ENCODE measurements at places on chromosomes 2 and 18. TPM values are rescaled to one million over a fixed set of nuclear protein-coding genes. Genes with fewer than 3 reads are reported as not detected.

GRCh38 chr2:108058576-108059137, 72.3 kb downstream of the SLC5A7 start:
- DNase-seq, result no peak

Gene GGCX
- total RNA-seq, result 76.2 TPM

- no peak for DNase-seq
Measured at GRCh38 chr2:150476809-150477302, 10.6 kb downstream of the RND3 start.

- no peak for DNase-seq
Measured at GRCh38 chr2:241775223-241776177, 1.1 kb upstream of the GAL3ST2 start.

Gene STARD6
- not detected for total RNA-seq

Gene C2orf15
- total RNA-seq, result 5.6 TPM

DNA sequence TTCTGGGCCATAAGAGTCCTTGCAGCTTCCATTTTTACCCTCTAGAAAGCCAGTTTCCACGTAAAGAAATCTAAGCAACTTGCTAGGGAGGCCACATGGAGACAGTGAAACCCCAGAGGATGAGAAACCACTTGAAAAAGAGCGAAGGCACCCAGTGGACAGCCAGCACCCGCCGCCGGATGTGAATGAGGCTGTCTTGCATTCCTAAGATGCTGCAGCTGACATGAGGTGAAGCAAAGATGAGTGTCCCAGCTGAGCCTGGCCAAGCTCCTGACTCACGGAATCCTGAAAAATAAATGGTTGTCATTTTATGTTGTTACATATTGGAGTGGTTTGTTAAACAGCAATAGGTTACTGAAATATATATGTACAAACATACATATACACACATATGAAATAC, 65.9 kb upstream of the STPG4 start:
- DNase-seq, result no peak

DNA sequence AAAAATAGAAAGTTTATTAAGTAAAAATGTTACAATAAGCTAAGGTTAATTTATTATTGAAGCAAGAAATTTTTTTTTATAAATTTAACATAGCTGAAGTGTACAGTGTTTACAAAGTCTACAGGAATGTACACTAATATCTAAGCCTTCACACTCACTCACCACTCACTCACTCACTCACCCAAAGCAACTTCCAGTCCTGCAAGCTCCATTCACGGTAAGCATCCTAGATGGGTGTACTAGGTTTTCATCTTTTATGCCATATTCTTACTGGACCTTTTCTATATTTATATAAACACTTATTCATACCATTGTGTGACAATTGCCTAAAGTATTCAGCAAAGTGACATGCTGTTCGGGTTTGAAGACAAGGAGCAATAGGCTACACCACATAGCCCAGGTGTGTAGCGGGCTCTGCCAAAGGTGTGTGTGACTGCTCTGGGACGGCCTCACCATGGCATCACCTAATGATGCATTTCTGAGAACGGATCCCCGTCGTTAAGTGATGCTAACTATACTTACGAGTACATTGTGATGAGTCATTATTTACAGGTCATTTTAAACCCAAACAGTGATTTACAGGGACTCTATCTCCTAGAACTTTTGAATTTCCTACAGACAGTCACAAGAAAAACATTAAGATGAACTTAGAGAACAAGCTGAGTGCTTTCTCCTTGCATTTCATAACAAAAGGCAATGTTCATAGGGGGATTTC, 76.3 kb upstream of the ID2 start:
- no peak for DNase-seq

DNA sequence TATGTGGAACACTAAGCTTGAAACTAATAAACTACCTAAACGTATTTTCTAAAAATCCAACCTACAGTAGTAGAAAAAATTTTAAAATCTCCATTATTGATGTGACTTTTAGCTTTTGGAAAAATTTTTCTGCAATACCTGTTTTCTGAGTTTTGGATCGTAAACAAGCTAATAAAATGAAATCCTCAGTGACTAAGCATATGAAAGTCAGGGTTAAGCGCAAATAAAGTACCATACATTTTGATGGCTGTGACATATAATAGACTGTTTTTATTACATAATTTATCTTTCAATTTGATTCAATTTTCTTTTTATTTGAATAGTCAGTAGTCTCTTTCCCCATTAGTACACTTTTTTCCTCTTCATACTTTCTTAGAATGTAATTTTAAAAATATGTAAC, 683.6 kb downstream of the NUP35 start:
- no peak for DNase-seq

DNA sequence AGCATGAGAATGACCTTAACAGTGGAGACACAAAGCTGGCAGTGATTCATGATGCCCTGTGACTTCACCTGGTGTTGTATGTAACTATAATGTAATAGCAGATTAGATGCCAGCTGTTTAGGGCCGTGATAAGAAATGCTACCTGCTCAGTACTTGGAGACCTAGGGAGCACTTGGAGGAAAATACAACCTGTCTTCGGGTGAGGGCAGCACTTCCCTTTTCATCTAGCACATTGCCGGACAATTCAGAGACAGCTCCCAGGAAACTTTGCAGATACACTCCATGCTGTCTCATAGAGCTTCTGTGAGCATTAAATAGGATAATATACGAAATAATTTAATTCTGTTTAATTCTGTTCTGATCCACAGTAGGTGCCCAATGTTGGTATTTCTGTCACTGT, 668.5 kb downstream of the TSN start:
- no peak for DNase-seq

Gene ACADL
- 2.1 TPM for total RNA-seq

Gene HOXD1
- total RNA-seq, result 7.7 TPM

Gene VIT
- total RNA-seq, result 1.4 TPM

DNA sequence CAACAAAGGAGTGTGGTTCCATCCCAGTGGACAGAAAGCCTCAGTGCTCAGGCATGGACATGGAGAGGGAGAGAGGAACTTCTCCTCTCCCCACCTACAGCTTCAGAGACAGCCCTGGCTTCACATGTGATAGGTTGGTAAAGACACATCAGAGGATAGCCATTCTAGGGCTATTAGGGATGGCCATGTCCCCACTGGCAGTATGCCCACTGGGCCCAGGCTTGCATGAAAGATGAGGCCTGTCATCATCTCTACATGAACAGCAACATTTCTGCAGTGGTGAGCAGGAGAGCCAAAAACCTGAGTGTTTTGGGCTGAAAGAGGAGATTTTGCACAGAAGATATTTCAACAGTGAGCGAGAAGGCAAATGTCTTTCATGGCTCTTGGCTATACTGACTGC, 517.2 kb downstream of the NR4A2 start:
- DNase-seq, result no peak

GRCh38 chr18:63098018-63098981, 221.3 kb downstream of the BCL2 start:
- no peak for DNase-seq

Gene ACKR3
- 44.6 TPM for total RNA-seq

DNA sequence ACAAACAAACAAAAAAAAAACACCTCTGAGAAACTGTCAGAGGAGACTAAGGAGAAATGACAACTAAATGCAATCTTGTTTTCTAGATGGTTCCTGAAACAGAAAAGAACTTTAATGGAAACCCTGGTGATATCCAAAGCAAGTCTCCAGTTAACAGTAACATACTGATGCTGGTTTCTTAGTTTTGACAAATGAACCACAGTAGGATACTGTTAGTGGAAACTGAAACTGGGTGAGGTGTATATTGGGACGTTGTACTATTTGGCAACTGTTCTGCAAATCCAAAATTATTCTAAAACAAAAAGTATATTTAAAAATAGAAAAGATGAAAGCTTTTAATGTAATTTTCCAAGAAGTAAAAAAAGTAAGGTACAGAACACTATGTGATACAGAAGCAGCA, 11.4 kb downstream of the SESTD1 start:
- no peak for DNase-seq

GRCh38 chr18:48785736-48786454, 164.9 kb downstream of the SMAD7 start:
- no peak for DNase-seq

- DNase-seq, result peak; percentile 67
Measured at GRCh38 chr2:3529316-3530025, 10.1 kb upstream of the ADI1 start.

DNA sequence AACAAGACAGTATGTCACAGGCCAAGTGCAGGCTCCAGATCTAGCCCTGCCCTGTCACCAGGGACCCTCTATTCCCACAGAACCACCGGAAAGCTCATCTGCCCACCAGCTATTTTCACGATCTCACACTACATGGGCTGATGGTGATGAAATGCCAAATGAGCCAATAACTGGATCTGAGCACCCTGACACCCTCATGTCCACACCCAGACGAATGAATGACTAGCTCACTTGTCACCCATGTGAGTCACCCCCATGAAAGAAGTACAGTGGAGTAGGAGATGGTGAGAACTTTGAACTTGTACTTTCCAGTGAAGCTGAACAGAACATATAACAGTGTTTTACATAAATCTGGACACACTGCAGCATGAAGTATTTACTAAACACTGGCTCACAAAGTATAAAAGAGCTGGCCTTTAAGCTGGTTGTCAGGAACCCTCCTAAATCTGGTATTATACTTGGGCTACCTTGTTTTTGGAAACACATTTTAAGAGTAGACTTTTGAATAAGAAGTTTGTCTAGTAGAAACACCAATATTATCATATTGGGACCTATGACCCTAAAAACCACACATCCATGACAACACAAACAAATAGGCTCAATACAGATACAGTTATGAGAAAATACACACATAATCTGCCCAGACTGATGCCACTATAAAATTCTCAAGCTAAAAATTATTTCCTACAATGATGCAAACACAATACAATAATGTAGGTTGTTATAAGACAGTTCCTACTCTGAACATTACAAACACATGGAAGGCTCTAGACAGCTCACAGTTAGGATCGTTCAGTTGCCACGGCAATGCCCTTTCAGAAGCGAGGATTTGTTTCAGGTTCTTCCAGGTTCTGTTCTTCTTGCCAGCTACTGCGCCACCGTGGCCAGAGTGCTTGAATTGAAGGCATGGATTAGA, 19.0 kb downstream of the INO80C start:
- DNase-seq, result no peak

Gene CFAP65
- 2.1 TPM for total RNA-seq

Gene STON1
- 15.7 TPM for total RNA-seq

- no peak for DNase-seq
Measured at GRCh38 chr2:43051338-43051737, 175.1 kb downstream of the ZFP36L2 start.

- DNase-seq, result no peak
Measured at GRCh38 chr2:78648558-78648957, 376.9 kb upstream of the REG3G start.

- DNase-seq, result no peak
Measured at GRCh38 chr2:133247631-133248030, 320.6 kb downstream of the NCKAP5 start.

- DNase-seq, result no peak
Measured at GRCh38 chr2:241412144-241412543, 56.1 kb downstream of the FARP2 start.
